ENCODE measurements at places on chromosomes 1 and 21.

- peaks cover 27% of the 10 kb centered on the region for H3K36me3 ChIP-seq
- H3K27ac ChIP-seq: peak within 1 kb of the TSS; percentile 93
- H3K4me1 ChIP-seq: peaks cover 43% of the 10 kb centered on the region
- H3K27me3 ChIP-seq: no peaks in the 10 kb centered on the region
- DNase-seq: peak; percentile 99
- peak within 1 kb of the TSS; percentile 96 for H3K4me3 ChIP-seq
These were observed at the start of gene ATP1A1 for GRCh38 chr1:116372651-116373430. ATP1A1 (plus strand) TSS chr1:116373244; CDS start chr1:116373512, 268 bp downstream.

DNA sequence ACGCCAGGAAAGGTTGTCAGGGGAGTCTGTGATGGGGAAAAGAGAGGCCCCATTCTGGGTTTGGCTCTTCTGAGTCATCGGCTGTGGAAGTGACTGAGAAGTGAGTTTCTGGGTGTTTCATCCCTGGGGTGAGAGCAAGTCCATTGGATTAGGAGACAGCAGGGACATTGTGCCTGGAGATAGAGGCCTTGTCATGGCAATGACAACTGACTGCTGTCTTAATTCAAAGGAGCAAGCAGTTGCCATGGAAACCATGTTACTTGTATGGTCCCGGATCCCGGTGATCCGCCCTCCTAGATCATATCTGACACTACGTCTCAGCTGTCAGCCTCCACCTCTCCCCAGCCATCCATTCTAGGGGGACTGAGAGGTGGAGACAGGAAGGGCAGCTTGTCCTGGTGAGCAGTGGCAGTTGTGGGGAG is 34.4 kb downstream of the KIAA0040 start:
- peaks cover 49% of the 10 kb centered on the region for H3K36me3 ChIP-seq
- DNase-seq: no peak
- H3K27ac ChIP-seq: peak overlapping the region; percentile 76
- H3K4me3 ChIP-seq: no peak overlapping the region
- peaks cover 24% of the 10 kb centered on the region for H3K4me1 ChIP-seq

- no peaks in the 10 kb centered on the region for H3K36me3 ChIP-seq
- H3K27me3 ChIP-seq: peaks cover 19% of the 10 kb centered on the region
- H3K4me1 ChIP-seq: no peaks in the 10 kb centered on the region
- H3K4me3 ChIP-seq: no peak overlapping the region
These were observed 68.4 kb downstream of the TLR5 start for GRCh38 chr1:223074445-223075300.

DNA sequence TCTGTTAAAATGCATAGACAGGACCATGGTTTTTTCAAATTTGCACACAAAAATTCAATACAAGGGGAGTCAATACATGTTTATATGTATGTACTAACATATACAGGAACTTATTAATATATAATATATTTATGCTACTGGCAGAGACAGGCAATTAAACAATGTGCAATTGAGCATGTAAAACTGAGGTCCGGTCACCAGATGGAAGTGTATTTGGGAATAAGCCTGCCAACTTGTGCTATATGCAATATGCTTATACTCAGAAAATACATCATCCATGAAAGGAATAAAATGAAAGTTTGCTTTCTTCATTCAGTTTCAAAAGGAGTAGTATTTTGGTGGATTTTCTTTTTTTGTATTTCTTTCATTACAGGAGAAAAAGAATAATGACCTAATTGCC is 640.2 kb upstream of the CXADR start:
- no peaks in the 10 kb centered on the region for H3K4me1 ChIP-seq
- H3K27me3 ChIP-seq: no peaks in the 10 kb centered on the region
- DNase-seq: no peak
- H3K27ac ChIP-seq: no peak overlapping the region

DNA sequence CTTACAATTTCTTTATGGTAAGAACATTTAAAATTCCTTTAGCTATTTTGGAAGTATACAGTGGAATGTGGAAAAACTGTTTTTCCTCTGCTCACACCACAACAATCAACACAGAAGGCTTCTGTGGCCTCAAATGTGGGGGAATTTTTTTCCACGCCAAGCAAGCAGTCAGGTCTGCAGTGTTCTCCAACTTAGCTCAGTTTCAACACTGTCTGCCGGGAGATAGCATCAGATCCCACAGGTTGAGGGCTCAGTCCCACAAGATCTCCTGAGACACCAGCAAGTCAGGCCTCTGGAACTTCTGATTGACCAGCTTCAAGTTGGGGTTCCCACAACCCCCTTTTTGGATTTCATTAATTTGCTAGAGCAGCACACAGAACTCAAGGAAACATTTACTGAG is 50.3 kb downstream of the PTBP2 start:
- no peak overlapping the region for H3K27ac ChIP-seq
- peaks cover 2% of the 10 kb centered on the region for H3K4me1 ChIP-seq
- no peak overlapping the region for H3K4me3 ChIP-seq

- DNase-seq: no peak
- H3K36me3 ChIP-seq: no peaks in the 10 kb centered on the region
- no peak overlapping the region for H3K4me3 ChIP-seq
- H3K27ac ChIP-seq: no peak overlapping the region
These were observed 236.1 kb upstream of the VAMP3 start for GRCh38 chr1:7535016-7535415.

DNA sequence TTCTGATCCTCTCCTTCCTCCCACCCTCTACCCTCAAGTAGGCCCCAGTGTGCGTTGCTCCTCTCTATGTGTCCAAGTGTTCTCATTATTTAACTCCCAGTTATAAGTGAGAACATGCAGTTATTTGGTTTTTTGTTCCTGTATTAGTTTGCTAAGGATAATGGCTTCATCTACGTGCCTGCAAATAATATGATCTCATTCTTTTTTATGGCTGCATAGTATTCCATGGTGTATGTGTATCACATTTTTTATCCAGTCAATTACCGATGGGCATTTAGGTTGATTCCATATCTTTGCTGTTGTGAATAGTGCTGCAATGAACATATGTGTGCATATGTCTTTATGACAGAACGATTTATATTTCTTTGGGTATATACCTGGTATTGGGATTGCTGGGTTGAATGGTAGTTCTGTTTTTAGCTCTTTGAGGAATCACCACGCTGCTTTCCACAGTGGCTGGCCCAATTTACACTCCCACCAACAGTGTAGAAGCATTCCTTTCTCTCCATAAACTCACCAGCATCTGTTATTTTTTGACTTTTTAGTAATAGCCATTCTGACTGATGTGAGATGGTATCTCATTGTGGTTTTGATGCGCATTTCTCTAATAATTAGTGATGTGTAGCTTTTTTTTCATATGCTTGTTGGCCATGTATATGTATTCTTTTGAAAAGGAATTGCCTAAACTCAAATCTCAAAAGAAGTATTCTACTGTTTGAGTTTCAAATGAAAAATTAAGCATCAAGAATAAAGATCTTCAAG is 116.9 kb downstream of the ETS2 start:
- H3K4me3 ChIP-seq: no peak overlapping the region
- H3K27me3 ChIP-seq: peaks cover 54% of the 10 kb centered on the region
- DNase-seq: no peak
- peaks cover 4% of the 10 kb centered on the region for H3K4me1 ChIP-seq

DNA sequence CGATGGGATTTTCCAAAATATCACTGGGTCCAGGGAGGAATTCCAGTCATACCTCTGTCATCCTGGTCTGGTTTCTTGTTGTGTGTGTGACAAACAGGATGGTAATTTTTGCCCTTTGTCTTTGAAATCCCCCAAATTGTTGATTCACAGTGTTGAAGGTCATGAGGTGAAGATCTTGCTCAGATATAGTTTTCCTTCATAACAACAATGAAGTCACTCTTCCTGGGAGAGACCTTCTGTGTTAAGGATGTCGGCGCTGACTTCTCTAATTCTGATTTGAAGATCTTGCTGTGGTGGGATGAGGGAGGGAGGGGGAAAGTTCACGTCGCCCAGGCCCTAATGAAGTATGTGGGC is 32.2 kb upstream of the MPZL1 start:
- no peak for DNase-seq
- peak overlapping the region; percentile 60 for H3K27ac ChIP-seq
- H3K27me3 ChIP-seq: no peaks in the 10 kb centered on the region
- H3K4me1 ChIP-seq: peaks cover 25% of the 10 kb centered on the region

DNA sequence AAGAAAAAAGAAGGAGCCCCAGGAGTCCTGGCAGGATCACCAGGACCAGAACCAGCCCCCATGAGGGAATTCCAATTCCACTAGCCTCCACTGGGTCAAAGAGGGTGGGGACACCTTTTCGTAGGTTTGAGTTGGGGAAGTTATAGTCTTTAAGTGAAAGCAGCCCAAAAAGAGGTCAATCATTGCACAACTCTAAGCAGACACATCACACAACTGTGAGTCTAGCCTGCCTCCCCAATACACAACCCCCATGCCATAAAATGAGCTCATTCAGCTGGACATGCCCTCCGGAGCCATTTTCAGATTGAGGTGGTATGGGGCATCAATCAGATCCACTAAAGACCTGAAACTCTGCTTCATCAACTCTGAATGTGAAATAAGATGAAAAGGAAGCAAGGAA is 179.9 kb downstream of the NPHP4 start:
- H3K4me3 ChIP-seq: no peak overlapping the region
- H3K27ac ChIP-seq: no peak overlapping the region
- DNase-seq: no peak

- DNase-seq: no peak
- peaks cover 40% of the 10 kb centered on the region for H3K36me3 ChIP-seq
- no peak overlapping the region for H3K27ac ChIP-seq
- peaks cover 39% of the 10 kb centered on the region for H3K4me1 ChIP-seq
These were observed 54.8 kb downstream of the RAB3GAP2 start for GRCh38 chr1:220217383-220217988.

- no peak for DNase-seq
- no peak overlapping the region for H3K4me3 ChIP-seq
- no peaks in the 10 kb centered on the region for H3K36me3 ChIP-seq
- peaks cover 7% of the 10 kb centered on the region for H3K27me3 ChIP-seq
These were observed 32.8 kb upstream of the PRELP start for GRCh38 chr1:203442821-203443220.

- no peaks in the 10 kb centered on the region for H3K27me3 ChIP-seq
- H3K27ac ChIP-seq: peak overlapping the region; percentile 80
- peaks cover 63% of the 10 kb centered on the region for H3K4me1 ChIP-seq
- DNase-seq: peak; percentile 41
- peak overlapping the region; percentile 52 for H3K4me3 ChIP-seq
These were observed 331.6 kb downstream of the SRGAP2C start for GRCh38 chr1:121516234-121516967.

- H3K27ac ChIP-seq: peak overlapping the region; percentile 83
- H3K36me3 ChIP-seq: peaks cover 71% of the 10 kb centered on the region
- no peaks in the 10 kb centered on the region for H3K27me3 ChIP-seq
- DNase-seq: no peak
- H3K4me1 ChIP-seq: peaks cover 79% of the 10 kb centered on the region
These were observed 56.9 kb downstream of the SLC45A1 start for GRCh38 chr1:8374812-8375211.

DNA sequence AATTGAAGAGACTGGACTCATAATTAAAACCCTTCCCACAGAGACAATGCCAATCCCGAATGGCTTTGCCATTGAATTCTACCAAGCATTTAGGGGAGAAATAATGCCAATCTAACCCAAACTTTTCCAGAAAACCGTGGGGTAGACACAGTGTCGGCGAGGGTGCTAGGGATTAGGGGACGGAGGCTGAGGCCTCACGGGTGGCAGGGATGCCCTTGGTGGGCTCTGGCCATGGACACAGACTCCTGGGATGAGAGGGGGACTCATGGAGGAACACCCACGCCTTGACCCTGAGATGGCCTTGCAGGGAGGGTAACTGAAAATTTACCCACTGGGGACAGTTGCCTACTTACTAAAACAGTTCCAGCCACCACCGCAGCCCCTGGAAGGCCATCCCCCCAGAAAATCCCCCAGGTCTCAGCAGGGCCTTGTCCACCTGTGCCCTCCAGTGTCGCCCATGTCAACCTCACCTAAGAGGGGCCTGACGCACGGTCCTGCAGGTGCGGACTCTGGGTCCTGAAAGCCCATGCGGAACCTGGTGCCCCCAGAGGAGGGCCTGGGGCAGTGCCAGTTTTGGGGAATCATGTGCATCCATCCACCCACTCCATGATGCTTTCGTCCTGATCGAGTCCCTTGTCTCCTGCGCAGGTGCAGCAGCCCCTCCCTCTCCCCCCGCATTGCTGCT is 1.9 kb downstream of the KRTAP10-5 start:
- H3K4me1 ChIP-seq: peaks cover 12% of the 10 kb centered on the region
- H3K4me3 ChIP-seq: no peak overlapping the region
- peaks cover 9% of the 10 kb centered on the region for H3K27me3 ChIP-seq
- H3K27ac ChIP-seq: no peak overlapping the region
- peak; percentile 5 for DNase-seq

- no peak overlapping the region for H3K4me3 ChIP-seq
- no peak overlapping the region for H3K27ac ChIP-seq
- H3K4me1 ChIP-seq: no peaks in the 10 kb centered on the region
- H3K27me3 ChIP-seq: no peaks in the 10 kb centered on the region
- H3K36me3 ChIP-seq: no peaks in the 10 kb centered on the region
- DNase-seq: no peak
These were observed 43.9 kb downstream of the DSCAM start for GRCh38 chr21:40803101-40803500.

GRCh38 chr1:61162520-61163258 is 80.3 kb downstream of the NFIA start:
- no peaks in the 10 kb centered on the region for H3K36me3 ChIP-seq

DNA sequence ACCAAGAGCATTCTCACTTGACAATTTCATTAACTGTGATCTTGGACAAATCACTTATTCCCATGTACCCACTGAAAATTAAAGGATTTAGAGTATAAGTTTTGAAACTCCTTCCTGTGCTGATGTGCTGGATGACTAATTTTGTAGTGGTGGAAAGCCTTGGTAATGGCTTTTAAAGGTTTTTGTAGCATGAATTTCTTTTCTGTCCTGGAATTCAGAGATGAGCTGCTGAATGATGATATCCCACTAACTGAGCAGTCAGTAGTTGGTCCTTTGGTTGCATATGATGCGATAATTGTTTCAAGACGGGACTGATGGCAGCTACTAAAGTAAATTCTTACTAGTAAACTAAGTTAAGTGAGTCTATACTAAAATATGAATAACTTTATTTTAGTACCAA is 5.2 kb downstream of the RPL5 start:
- H3K36me3 ChIP-seq: peaks cover 99% of the 10 kb centered on the region
- H3K27me3 ChIP-seq: no peaks in the 10 kb centered on the region
- DNase-seq: no peak
- H3K4me1 ChIP-seq: peaks cover 72% of the 10 kb centered on the region
- H3K4me3 ChIP-seq: peak overlapping the region; percentile 97

DNA sequence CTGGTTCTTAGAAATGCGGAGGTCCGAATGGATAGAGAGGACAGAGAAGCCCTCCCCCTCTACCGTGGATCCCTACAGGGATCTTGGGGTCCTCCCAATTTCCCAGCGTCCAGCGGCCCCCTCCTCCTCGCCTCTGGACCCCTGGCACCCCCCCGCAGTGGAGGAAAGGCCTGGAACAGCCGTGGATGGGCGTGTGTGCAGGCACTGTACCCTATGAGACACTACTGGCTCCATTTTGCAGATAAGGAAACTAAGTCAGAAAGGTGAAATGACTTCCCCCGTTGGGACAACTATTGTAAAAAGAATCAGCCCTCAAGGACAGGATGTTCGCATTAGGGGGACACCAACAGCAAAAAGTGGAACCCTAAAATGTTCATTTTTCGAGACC is 931 bp upstream of the CLSTN1 start:
- no peak overlapping the region for H3K27ac ChIP-seq
- H3K36me3 ChIP-seq: peaks cover 5% of the 10 kb centered on the region
- H3K4me3 ChIP-seq: peak overlapping the region; percentile 70
- H3K4me1 ChIP-seq: peaks cover 46% of the 10 kb centered on the region

GRCh38 chr1:47828978-47829377 is 168.2 kb downstream of the TRABD2B start:
- H3K4me3 ChIP-seq: no peak overlapping the region
- no peaks in the 10 kb centered on the region for H3K4me1 ChIP-seq
- no peaks in the 10 kb centered on the region for H3K36me3 ChIP-seq
- H3K27me3 ChIP-seq: peaks cover 6% of the 10 kb centered on the region
- DNase-seq: no peak

- DNase-seq: no peak
- H3K27me3 ChIP-seq: peaks cover 3% of the 10 kb centered on the region
- no peaks in the 10 kb centered on the region for H3K4me1 ChIP-seq
- no peaks in the 10 kb centered on the region for H3K36me3 ChIP-seq
These were observed 106.9 kb upstream of the F3 start for GRCh38 chr1:94648225-94649007.

All from activated T-cell treated with anti-CD3 and anti-CD28 coated beads, Interleukin-2, amount 50 U/mL, for 24 hours (primary cell).